Progenitor cell of endocrine pancreas (in vitro differentiated cells): ENCODE measurements at places on chromosomes 1 and 21. TPM values are rescaled to one million over a fixed set of nuclear protein-coding genes. Genes with fewer than 3 reads are reported as not detected.

GRCh38 chr21:44303490-44303981, 3.7 kb downstream of the PFKL start:
- H3K36me3 ChIP-seq, result peaks cover 6% of the 10 kb centered on the region
- H3K27ac ChIP-seq, result peak overlapping the region; percentile 96
- H3K27me3 ChIP-seq, result no peaks in the 10 kb centered on the region
- H3K4me3 ChIP-seq, result peak overlapping the region; percentile 70
- DNase-seq, result peak; percentile 22

DNA sequence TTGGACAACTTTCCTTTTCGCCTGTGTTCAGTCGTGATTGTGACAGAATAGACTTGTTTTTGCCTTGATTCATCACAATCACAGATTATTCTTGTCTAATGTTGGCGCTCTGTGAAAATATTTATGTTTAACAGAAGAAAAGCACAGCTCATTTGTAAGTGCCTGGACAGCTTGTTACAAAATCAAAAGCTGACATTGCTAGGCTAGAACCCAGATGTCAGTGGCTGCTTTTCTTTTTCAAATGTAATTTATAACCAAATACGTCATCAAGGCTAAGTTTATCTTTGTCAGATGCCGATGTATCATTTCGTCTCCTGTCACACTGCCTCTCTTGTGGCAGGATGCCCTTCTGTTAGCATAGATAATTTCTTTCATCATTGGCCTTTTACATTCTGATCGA, 1227.3 kb downstream of the PLA2G4A start:
- no peak overlapping the region for H3K27ac ChIP-seq
- DNase-seq, result no peak
- H3K4me1 ChIP-seq, result no peaks in the 10 kb centered on the region
- no peaks in the 10 kb centered on the region for H3K36me3 ChIP-seq
- H3K4me3 ChIP-seq, result no peak overlapping the region

DNA sequence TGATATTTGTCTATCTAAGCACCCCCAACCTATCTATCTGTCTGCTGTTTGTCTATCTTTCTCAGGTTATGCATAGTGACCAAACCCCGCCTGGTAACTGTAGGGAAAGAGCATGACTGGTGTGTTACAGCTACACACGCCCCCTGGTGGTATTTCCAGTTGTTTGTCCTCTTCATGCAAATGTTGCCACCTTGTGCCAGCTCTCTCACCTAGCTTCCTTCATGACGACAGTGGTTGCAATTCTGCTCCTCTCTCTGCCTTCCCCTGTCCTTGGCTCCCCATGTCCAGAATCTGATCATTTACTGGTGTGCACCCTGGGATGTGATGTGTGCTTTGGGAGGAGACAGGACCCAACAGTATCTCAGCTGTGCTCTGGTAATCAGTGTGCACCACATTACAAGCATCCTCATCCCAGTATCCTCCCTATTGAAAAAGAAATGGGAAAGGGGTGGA, 8.1 kb upstream of the INKA2 start:
- H3K36me3 ChIP-seq, result no peaks in the 10 kb centered on the region
- no peak for DNase-seq
- peaks cover 31% of the 10 kb centered on the region for H3K27me3 ChIP-seq
- H3K4me1 ChIP-seq, result no peaks in the 10 kb centered on the region

GRCh38 chr1:55062801-55063576, 23.6 kb downstream of the PCSK9 start:
- H3K27ac ChIP-seq, result no peak overlapping the region
- DNase-seq, result no peak
- H3K4me1 ChIP-seq, result no peaks in the 10 kb centered on the region

- no peak overlapping the region for H3K4me3 ChIP-seq
- no peaks in the 10 kb centered on the region for H3K36me3 ChIP-seq
- no peak for DNase-seq
- no peak overlapping the region for H3K27ac ChIP-seq
- no peaks in the 10 kb centered on the region for H3K27me3 ChIP-seq
Observed at GRCh38 chr1:91697416-91697815, 188.5 kb downstream of the TGFBR3 start.

- H3K27me3 ChIP-seq, result no peaks in the 10 kb centered on the region
- no peak overlapping the region for H3K4me3 ChIP-seq
- no peak for DNase-seq
Observed at GRCh38 chr1:112695276-112695675, 11.7 kb downstream of the RHOC start.

DNA sequence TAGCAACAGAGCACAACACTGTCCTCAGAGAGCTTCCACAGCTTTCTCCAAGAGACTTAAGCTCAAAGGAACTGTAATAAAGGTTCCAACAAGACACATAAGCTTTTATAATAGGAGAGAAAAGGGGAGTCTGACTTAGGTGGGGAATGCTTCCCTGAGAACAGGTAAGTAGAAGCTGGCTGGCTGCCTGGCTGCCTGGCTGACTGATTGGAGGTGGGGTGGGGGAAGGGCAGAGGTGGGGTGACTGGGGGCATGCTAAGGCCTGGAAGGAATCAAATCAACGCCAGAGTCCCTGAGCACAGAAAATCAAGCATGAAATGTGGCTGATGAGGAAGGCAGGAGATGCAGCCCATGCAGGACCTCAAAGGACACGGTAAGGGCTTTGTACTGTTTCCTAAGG, 45.8 kb downstream of the DMAP1 start:
- H3K27ac ChIP-seq, result no peak overlapping the region
- no peak overlapping the region for H3K4me3 ChIP-seq
- H3K27me3 ChIP-seq, result no peaks in the 10 kb centered on the region
- peaks cover 6% of the 10 kb centered on the region for H3K36me3 ChIP-seq
- peaks cover 19% of the 10 kb centered on the region for H3K4me1 ChIP-seq

GRCh38 chr1:183983371-183984105, 54.0 kb downstream of the COLGALT2 start:
- no peak overlapping the region for H3K4me3 ChIP-seq
- peaks cover 3% of the 10 kb centered on the region for H3K4me1 ChIP-seq
- no peaks in the 10 kb centered on the region for H3K27me3 ChIP-seq

- H3K27me3 ChIP-seq, result peaks cover 20% of the 10 kb centered on the region
- no peak for DNase-seq
- H3K27ac ChIP-seq, result no peak overlapping the region
- H3K4me3 ChIP-seq, result no peak overlapping the region
- peaks cover 10% of the 10 kb centered on the region for H3K4me1 ChIP-seq
Observed at GRCh38 chr21:35614396-35614921, 445.9 kb downstream of the SETD4 start.

DNA sequence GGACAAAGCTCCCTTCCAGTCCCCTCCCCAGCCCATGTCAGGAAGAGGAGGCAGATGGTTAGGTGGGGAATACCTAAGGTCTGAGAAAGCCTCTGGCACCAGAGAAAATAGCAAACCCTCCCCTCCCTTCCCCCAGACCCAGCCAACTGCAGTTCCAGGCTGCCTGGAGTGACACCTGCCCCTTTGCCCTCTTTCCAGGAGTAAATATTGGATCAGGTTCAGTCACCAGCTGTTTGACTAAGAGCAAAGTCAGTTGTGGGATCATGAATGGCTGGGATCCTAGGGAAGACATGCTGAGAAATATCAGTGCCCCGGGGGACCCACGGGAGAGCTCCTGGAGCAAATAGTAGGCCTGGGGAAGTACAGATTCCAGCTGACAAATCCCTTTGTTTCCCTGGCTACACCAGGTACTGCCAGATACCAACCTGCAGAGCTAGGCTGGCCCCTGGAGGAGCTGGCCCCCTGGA, 12.2 kb upstream of the CDK18 start:
- peaks cover 37% of the 10 kb centered on the region for H3K27me3 ChIP-seq
- no peak overlapping the region for H3K27ac ChIP-seq
- H3K36me3 ChIP-seq, result no peaks in the 10 kb centered on the region
- no peak overlapping the region for H3K4me3 ChIP-seq
- DNase-seq, result no peak

DNA sequence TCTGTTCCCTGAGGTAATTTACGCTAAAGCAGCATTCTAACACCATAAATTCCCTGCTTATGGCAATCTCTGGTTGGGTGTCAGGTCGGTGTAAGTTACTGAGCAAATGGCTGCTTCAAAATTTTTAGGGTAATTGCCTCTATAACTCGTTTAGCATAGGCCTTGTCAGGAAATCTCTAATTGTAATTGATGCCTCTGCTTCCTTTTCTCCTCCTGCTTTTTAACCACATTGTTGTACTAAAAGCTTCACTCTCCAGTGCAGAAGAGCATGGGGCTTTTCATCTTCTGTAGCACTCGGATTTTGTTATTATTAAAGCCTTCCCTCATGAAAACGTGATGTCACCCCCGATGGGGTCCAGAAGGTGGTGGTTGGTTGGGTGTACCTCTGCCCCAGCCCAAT, 141.6 kb upstream of the NBPF11 start:
- no peak for DNase-seq
- H3K27me3 ChIP-seq, result peaks cover 3% of the 10 kb centered on the region
- H3K27ac ChIP-seq, result no peak overlapping the region
- no peaks in the 10 kb centered on the region for H3K36me3 ChIP-seq
- H3K4me1 ChIP-seq, result peaks cover 2% of the 10 kb centered on the region

TCHH gene
- total RNA-seq, result not detected in 2 replicates

DCST1 gene
- total RNA-seq, result not detected in 2 replicates

GJC2 gene
- 1.7 and 2.1 TPM in 2 replicates for total RNA-seq
